ENCODE measurements at places on chromosomes 6 and 20. TPM values are rescaled to one million over a fixed set of nuclear protein-coding genes. Genes with fewer than 3 reads are reported as not detected.

DNA sequence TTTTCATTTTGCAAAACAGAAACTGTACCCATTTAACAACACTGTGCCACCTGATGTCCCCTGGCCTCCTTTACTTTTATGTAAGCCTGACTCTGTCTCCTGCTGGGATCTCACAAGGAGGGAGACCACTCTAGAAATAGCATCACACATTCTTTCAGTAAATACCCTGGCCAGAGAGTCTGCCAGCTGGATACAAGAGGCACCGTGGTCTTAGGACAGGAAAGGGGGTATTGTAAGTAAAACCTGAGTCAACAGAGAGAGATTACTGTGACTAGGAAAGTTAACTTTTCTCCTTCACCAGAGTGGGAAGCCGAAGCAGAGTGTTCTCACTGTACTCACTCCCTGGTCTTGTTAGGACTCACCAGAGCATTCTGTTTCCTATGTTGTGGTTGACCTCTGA lies 27.8 kb downstream of the CMTR1 start:
- no peak for DNase-seq

- DNase-seq, result no peak
These were observed 36.2 kb upstream of the NCOA3 start for GRCh38 chr20:47465335-47466090.

DNA sequence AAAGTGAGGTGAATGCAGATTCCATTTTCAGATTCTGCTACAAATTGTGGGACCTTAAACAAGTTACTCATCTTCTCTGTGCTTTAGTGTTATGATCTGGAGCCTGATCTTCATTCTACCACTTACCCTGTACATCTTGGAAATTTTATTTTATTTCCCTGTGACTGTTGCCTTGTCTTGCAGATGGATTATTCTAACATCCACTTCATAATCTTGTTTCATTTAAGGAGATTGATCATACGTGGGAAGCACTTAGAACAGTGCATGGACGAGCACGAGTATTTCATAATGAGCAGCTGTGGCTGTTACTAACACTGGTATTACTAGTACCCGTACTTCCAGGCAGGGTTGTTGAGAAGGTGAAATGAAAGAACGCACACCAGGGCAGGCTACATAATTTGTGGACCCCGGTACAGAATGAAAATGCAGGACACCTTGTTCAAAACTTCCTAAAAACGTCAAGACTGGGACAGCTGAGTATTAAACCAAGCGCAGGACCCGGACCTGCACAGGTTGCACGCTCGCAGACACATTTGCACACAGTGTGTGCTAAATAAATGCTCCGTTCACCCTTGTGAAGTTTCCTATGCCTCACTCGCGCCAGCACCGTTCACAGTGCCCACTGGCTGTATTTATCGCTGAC lies 535 bp upstream of the CCDC170 start:
- no peak for DNase-seq

DNA sequence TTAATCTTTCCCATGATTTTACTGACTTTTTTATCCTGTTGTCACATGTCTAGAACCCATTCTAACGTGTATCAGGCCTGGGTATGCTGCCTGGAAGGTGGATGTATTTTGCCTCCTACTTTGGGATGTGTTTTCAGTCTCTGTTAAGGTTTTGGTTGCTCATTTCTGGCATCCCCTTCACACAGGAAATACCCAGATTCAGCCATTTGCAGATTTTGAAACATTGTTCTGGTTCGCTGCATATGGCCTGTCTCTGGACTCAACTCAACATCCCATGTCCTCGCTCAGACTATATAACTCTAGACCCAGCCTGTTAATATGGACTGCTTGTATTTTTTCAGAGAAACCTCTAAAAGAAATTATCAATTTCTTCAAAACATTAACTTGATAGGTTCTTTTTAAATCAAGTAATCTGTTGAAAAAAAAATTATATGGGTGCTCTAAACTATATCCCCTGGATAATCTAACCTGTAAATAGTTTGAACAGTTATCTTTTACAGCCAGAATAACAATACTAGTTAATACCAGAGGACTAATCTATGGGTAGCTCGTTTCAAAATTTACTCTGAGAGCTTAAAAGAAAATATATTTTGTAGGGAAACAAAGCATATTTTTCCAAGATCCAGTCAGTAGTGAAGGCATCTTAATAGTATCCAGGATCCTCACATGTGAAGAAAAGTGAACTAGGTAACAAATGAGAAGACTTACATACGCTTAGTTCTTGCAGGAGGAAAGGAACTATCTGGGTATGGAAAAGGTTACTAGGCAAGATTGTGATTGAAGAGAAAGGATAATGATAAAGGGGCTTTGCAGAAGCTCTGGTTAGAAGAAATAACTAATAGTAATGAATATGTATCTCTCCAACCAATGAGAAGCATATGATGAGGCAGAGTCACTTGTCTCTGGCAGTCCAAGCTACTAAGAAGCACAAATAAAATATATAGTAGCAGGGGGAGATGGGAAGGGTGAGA lies 23.4 kb upstream of the HLA-DQB1 start:
- no peak for DNase-seq

- DNase-seq, result no peak
These were observed 61.3 kb upstream of the EPB41L1 start for GRCh38 chr20:36093025-36093803.

GRCh38 chr6:228881-229651 lies 63.2 kb upstream of the DUSP22 start:
- DNase-seq, result no peak

- DNase-seq, result no peak
These were observed 722.6 kb upstream of the NRSN1 start for GRCh38 chr6:23403460-23403859.

- no peak for DNase-seq
These were observed 123.5 kb upstream of the CST7 start for GRCh38 chr20:24825591-24825990.

- no peak for DNase-seq
These were observed 25.1 kb downstream of the FKBP1C start for GRCh38 chr6:63236398-63236817.

DNA sequence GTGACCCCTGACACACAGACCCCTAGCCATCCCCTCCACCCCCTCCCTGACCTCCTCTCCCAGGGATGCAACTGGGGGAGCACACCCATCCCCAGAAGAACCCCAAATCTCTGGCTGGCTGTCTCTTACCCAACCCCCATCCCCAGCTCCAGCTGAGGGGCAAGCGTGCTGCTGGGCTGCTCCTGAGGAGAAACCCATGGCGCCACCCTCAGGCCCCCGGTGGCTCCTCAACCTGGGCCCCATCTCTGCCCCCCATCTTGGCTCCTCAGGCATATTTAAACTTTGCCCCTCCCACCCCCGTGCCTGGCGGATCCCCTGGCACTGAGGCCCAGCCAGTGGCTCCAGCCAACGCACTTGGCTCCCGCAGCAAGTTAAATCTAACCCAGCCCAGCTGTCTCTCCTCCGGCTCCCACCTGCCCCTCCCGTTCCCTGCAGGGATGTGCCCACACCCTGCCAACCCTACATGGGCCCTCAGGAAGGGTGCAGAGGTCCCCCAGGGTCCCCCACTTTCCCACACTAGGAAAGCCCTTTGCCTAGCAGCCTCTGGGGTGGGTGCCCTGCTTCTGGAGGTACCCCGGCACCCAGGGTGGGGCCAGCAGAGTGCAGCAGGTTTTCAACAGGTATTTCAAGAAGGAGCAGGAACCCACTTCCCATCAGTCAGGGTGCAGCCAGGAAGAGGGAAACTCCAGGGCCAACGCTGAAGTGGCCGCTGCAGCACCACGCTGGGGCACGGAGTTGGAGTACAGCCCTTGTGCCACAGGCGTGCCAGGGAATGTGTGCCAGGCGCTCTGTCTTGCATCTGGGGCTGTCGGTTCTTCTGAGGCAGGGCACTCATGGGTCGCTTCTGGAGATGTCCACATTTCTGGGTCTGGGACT lies 5.3 kb upstream of the OSBPL2 start:
- DNase-seq, result no peak

DNA sequence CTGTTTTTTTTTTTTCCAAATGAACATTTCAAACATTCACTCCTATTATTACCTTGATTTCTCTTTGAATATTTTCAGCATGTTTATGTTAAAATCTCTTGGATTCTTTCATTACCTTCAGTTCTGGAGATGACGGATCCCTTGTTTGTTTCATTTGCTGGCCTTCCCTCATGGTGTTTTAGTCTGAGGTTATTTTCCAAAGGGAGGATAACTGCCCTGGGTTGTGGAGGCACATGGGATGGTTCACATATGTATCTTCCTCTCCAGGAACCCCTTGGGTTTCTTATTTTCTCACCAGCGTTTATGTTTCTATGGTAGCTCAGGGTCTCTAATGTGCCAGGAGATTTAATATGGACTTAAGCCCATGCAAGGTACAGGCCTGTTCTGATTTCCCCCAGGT lies 36.3 kb downstream of the ECT2L start:
- no peak for DNase-seq

DNA sequence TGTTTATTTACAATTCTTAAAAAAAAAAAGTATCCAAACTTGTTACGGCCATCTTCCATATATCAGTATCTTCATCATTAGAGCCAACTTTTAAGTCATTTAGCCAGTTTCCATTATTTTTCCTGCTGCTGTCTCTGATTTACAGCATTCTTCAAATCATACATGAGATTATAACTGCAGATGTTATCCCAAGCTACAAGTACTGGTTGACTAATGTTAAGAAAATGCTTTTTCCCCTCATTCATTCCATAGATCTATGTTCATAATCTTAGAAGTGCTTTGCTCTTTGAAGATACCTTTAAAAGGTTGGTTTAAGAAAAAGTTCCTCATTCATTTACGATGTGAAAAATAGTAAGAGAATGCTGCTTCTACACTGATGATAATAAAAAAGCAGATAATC lies 158.7 kb downstream of the RNGTT start:
- no peak for DNase-seq

- DNase-seq, result no peak
These were observed 30.9 kb downstream of the ITPR3 start for GRCh38 chr6:33652002-33652401.

GRCh38 chr20:198225-198624 lies 8.7 kb upstream of the DEFB128 start:
- DNase-seq, result no peak

GRCh38 chr6:70289299-70289698 lies 13.6 kb downstream of the COL9A1 start:
- DNase-seq, result no peak

GRCh38 chr20:58714923-58715351 lies 22.3 kb downstream of the NPEPL1 start:
- DNase-seq, result no peak

The BNIP5 gene
- not detected for total RNA-seq

The TMEM14B gene
- total RNA-seq, result 78.7 TPM

The SAMD3 gene
- 6.3 TPM for total RNA-seq

The SLC35F1 gene
- total RNA-seq, result 9.1 TPM

The RIMS4 gene
- 2.4 TPM for total RNA-seq

The VSX1 gene
- not detected for total RNA-seq

The IPCEF1 gene
- 3.0 TPM for total RNA-seq

The FABP7 gene
- 0.63 TPM for total RNA-seq

The C6orf163 gene
- 17.1 TPM for total RNA-seq

The HLA-DOA gene
- total RNA-seq, result 2.7 TPM

All from urinary bladder (tissue), 4 donors.